Effector CD4-positive, alpha-beta T cell (primary cell): ENCODE measurements at places on chromosomes 4 and X.

- no peak for DNase-seq
Measured at GRCh38 chr4:32106767-32107166, 1386.6 kb downstream of the PCDH7 start.

DNA sequence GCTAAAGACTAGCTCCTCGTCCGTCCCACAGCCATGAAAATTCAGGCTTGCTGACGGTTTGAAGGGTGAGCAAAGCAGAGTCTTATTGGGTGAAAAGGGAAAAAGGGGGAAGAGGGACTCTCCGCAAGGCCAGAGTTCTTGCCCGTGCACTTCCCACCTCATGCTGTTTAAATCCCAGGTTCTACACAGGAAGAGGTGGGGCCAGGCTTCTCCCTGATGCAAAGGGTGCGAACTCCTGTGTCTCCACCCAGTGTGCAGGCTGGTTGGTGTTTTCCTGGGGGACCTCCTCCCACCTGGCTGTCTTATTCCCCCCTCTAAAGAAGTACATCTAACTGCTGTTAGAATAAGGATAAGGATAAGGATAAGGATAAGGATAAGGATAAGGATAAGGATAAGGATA is 18.0 kb upstream of the LANCL3 start:
- DNase-seq: no peak

- no peak for DNase-seq
Measured at GRCh38 chr4:37737466-37737865, 51.3 kb upstream of the RELL1 start.

GRCh38 chrX:42229533-42229932 is 306.2 kb upstream of the CASK start:
- DNase-seq: no peak

GRCh38 chr4:6252051-6252450 is 17.6 kb upstream of the WFS1 start:
- DNase-seq: no peak
